Dermis microvascular lymphatic vessel endothelial cell (primary cell): ENCODE measurements at places on chromosomes 7 and 10. TPM values are rescaled to one million over a fixed set of nuclear protein-coding genes. Genes with fewer than 3 reads are reported as not detected.

The SYT15 gene
- 0.39 and 1.0 TPM in 2 replicates for total RNA-seq

The PNLIPRP3 gene
- total RNA-seq, result under 0.01 TPM in 1 of 2 replicates, not detected in the other

The OGA gene
- total RNA-seq, result 47.8 and 49.9 TPM in 2 replicates

The SUN3 gene
- total RNA-seq, result not detected in 2 replicates

The TBC1D12 gene
- total RNA-seq, result 12.7 and 21.4 TPM in 2 replicates

The FFAR4 gene
- not detected in 2 replicates for total RNA-seq

The C10orf105 gene
- under 0.01 TPM in 1 of 2 replicates, not detected in the other for total RNA-seq

The VSTM2A gene
- not detected in 2 replicates for total RNA-seq

The CRTAC1 gene
- total RNA-seq, result 4.6 and 11.9 TPM in 2 replicates

The TCAF1 gene
- 32.7 and 41.2 TPM in 2 replicates for total RNA-seq

The GARS1 gene
- total RNA-seq, result 68.9 and 78.5 TPM in 2 replicates

The TEX36 gene
- not detected in 2 replicates for total RNA-seq

The WDR37 gene
- total RNA-seq, result 13.0 and 19.7 TPM in 2 replicates

The ADAM22 gene
- total RNA-seq, result 0.26 and 0.38 TPM in 2 replicates

The GDI2 gene
- total RNA-seq, result 375 and 522 TPM in 2 replicates

The POLL gene
- 5.6 and 7.5 TPM in 2 replicates for total RNA-seq

The CLDN4 gene
- total RNA-seq, result under 0.01 and 0.25 TPM in 2 replicates

The MRPS24 gene
- total RNA-seq, result 54.7 and 70.9 TPM in 2 replicates

The BEND7 gene
- total RNA-seq, result 4.9 and 8.5 TPM in 2 replicates

The C10orf67 gene
- not detected in 2 replicates for total RNA-seq

The TBRG4 gene
- total RNA-seq, result 55.5 and 62.8 TPM in 2 replicates

The CTTNBP2 gene
- under 0.01 and 0.63 TPM in 2 replicates for total RNA-seq

The DDIT4 gene
- total RNA-seq, result 128 and 193 TPM in 2 replicates

The AGBL3 gene
- 0.51 and 1.0 TPM in 2 replicates for total RNA-seq

The DRGX gene
- total RNA-seq, result not detected in 2 replicates

The LRIT2 gene
- total RNA-seq, result not detected in 2 replicates

The GARIN1A gene
- total RNA-seq, result under 0.01 and 0.25 TPM in 2 replicates

The BAMBI gene
- total RNA-seq, result 1.8 and 2.4 TPM in 2 replicates

The GRM8 gene
- total RNA-seq, result under 0.01 TPM in 1 of 2 replicates, not detected in the other

The HPSE2 gene
- under 0.01 TPM in 1 of 2 replicates, not detected in the other for total RNA-seq

The CYP26A1 gene
- 0.63 and 0.77 TPM in 2 replicates for total RNA-seq

The DOCK4 gene
- 59.7 and 63.8 TPM in 2 replicates for total RNA-seq

The GPER1 gene
- 1.5 and 2.3 TPM in 2 replicates for total RNA-seq

The NPTX2 gene
- 2.1 and 6.7 TPM in 2 replicates for total RNA-seq

The SNX8 gene
- 7.8 and 10.7 TPM in 2 replicates for total RNA-seq

The EPHB6 gene
- total RNA-seq, result under 0.01 TPM in 2 replicates

The LEP gene
- total RNA-seq, result not detected in 2 replicates

The TACC2 gene
- 3.4 and 3.7 TPM in 2 replicates for total RNA-seq

The CFTR gene
- total RNA-seq, result not detected in 2 replicates

The KLF14 gene
- total RNA-seq, result not detected in 2 replicates

The FZD1 gene
- 2.8 TPM in 2 replicates for total RNA-seq

The CRHR2 gene
- total RNA-seq, result not detected in 2 replicates

The SLIT1 gene
- under 0.01 TPM in 1 of 2 replicates, not detected in the other for total RNA-seq

The ZNF775 gene
- total RNA-seq, result 4.7 and 7.5 TPM in 2 replicates

The LBX1 gene
- not detected in 2 replicates for total RNA-seq

The GLI3 gene
- total RNA-seq, result 0.25 and 0.26 TPM in 2 replicates

The ASB15 gene
- not detected in 2 replicates for total RNA-seq

The CYP3A4 gene
- total RNA-seq, result not detected in 2 replicates

The GRID2IP gene
- total RNA-seq, result 0.13 TPM in 1 of 2 replicates, not detected in the other

The MEOX2 gene
- total RNA-seq, result 2.1 and 3.1 TPM in 2 replicates

The UTF1 gene
- total RNA-seq, result not detected in 2 replicates
